Stimulated activated CD4-positive, alpha-beta T cell treated with anti-CD3 and anti-CD28 coated beads, TNF-alpha, amount 100 ng/mL, for 24 hours (primary cell): ENCODE measurements at places on chromosomes 13 and 19.

DNA sequence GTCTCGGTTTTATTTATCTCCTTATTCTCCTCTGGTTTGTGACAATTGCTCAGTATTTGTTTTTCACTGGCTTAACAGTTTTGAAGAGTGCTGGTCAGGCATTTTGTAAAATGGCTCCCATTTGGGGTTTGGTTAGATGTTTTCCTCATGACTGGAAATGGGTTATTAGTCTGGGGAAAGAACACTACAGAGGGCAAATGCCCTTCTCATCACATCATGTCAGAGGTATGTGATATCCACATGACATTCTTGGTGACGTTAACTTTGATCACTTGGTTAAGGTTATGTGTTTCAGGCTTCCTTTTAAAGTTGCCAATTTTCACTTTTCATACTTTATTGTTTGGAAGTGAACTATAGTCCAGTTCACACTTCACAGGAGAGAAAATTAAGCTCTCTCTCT is 74.8 kb upstream of the KLHL1 start:
- no peak for DNase-seq

DNA sequence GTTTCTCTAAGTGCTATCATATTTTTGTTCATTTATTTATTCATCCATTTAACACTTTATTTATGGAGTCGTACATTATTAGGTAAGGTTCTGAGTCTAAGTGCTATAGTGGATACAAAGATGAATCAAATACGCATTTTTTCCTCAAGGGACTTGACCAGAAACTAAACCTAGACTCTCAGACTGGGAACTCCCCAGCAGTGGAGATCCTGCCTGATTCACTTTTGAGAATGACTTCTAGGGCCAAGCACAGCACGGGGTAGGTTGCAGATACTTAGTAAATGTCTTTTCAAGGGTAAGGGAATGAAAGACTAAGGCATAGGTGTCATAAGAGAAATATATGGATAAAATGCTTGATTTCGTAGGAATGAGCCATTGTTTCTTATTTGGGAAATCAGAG is 7.2 kb downstream of the DNAJC15 start:
- DNase-seq, result no peak

GRCh38 chr19:12872941-12873890 is 8.0 kb downstream of the DNASE2 start:
- DNase-seq, result no peak

DNA sequence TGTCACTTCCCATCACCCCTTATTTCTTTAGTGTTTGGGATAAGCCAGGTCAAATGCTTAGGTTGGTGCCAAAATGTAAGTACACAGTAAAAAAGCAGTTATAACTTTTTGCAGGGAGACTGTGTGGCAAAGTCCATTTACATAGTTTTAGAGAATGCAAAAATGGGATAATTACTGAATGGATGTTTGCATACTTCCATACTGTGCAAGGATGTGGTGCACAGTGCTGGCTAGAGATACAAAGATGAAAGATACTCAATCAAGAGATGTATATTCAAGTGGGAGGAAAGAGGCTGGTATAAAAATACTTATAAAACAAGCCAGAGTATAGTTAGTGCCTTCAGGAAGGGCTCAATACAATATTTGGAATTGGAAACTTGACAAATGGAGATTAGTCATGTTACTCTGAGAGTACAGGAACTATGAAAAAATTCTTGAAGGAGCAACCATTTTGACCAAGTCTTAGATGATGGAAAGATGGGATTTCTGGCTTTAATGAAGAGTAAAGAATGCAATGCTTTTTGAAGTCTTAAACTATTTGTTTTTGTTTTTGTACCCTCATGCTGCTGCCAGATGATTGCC is 8.0 kb downstream of the PDS5B start:
- DNase-seq, result no peak

DNA sequence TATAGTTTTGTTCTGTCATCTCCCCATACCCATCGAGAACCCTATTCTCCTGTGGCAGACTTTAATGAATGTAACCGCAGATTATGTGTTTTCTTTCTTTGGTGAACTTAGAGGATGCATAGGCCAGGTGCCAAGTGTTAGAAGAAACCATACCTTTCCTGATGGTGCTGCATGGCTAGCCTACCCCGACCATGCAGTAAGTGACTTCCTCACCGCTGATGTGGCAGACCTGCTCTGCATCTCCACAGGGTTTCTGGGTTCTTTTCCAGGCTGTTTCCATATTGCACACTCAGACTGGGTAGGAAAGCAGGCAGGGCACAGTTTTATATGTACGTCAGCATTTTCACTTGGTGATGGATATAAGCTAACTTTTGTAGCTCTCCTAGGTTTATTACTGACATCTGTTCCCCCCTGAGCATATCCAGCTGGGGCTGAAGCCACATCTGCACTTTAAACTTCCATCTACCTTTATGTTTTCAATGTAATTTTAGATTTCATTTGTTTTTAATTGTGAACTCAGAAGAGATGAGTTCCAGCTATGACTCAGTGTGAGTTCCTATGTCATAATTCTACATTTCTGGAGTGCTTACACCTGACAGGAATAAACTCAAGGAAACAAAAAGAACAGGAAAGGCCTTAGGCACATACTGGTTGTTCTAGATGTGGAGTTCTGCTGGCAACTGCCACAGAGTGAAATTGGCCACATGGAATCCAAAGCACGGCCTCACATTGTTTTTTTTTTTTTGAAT is 42.3 kb downstream of the LRCH1 start:
- no peak for DNase-seq

GRCh38 chr19:46413262-46414031 is at the start of gene CCDC8:
Gene CCDC8, minus strand, starts transcription at chr19:46413564. Its CDS starts 754 bp downstream, at chr19:46412810.
- no peak for DNase-seq

- DNase-seq, result no peak
Measured at GRCh38 chr13:35785576-35786303, 309.3 kb upstream of the MAB21L1 start.

- no peak for DNase-seq
Measured at GRCh38 chr19:51546650-51547396, 15.4 kb upstream of the SIGLEC6 start.

GRCh38 chr19:13262450-13262849 is 112.2 kb downstream of the IER2 start:
- DNase-seq, result no peak

GRCh38 chr19:47723581-47723940 is 10.3 kb downstream of the EHD2 start:
- DNase-seq, result no peak

- peak; percentile 16 for DNase-seq
Measured at GRCh38 chr19:4678881-4679790, 9.0 kb upstream of the MYDGF start.

- no peak for DNase-seq
Measured at GRCh38 chr19:4174895-4175668, 7.3 kb downstream of the SIRT6 start.

DNA sequence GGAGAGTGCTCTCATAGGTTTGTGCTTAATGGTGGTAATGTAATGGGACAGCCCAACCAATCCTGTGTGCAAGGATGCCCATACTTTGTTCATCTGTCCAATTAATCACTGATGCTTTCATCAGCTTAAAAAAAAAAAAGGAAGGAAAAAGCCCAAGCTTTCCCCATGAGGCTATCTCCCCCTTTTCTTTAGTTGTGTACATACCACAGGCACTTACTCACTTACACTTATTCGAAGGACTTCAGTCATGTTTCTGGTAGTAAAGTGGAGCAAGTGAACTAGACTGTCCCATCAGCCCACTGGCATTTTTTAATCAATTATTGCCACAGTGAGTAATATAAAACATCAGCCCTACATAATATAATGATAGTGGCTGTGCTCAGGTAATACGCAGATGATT is 183.5 kb upstream of the UFM1 start:
- DNase-seq, result no peak

DNA sequence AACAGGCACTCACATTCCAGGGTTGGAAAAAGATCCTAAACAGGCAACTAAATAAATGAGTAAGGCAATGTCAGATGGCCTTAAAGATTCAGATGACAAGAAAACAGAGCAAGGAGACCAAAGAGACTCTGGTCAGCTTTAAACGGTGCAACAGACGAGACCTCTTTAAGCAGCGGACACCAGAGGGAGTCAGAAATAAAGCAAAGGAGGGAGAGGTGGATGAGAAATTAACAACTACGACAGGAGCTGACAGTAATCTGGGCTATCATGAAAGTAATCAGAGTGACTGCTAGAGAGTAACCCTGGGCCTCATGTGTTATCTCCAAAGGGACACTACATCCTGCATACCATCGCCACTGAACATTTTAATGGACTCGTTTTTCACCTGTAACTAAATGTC is 1.1 kb downstream of the ZNF550 start:
- no peak for DNase-seq

GRCh38 chr19:58434217-58434616 is 5.7 kb downstream of the ZNF132 start:
- DNase-seq, result no peak

DNA sequence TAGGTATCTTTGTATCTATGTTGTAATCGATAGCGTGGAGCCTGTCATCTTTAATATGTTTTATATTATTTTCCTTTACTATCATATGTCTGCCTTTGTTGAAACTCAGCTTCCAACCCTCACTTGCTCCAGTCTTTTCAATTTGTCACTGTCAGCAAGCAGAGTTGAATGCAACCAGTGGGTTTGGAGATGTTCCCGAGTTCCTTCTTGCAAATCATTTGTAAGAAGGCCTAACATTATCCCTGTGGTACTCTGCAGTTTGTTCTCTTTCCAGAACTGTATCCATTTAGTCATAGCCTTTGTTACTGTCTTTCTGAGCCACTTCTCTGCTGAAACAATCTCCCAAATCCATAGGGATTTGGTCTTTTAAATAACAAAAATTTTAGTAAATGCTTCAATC is 41.8 kb downstream of the RNASEH2B start:
- DNase-seq, result no peak
